Activated CD4-positive, alpha-beta T cell treated with anti-CD3 and anti-CD28 coated beads for 4 hours (primary cell): ENCODE measurements at places on chromosomes 1 and 21.

DNA sequence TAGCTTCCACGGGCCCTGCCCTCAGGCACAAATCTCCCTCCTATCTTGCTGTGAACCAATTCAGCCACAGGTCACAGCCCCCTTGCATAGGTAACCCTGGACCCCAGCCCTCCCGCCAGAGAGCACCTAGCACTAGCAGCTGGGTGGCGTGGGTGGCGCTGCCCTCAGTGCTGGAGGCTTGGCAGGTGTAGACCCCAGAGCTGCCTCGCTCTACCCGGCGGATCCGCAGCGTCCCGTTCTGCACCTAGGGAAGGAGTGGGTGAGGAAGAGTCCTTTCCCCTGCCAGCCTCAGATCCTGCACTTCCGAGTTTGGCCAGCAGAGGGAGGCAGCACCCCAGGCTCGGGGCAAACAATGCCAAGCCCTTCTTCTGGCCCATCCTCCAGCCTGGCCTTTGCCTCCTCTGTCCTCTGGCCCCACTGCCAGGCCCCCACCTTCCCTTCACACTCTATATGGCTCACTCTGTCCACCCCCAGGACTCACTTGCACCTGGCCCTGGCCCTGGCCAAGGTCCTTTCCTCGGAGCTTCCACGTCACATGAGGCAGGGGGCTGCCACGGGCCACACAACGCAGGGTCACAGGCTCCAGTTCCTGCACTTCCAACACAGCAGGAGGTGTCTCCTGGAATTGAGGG lies 9.0 kb downstream of the IGSF9 start:
- peak; percentile 89 for DNase-seq

- DNase-seq = no peak
Observed at GRCh38 chr1:212710566-212710965, 10.9 kb upstream of the BATF3 start.

GRCh38 chr1:36740446-36740845 lies 257.7 kb upstream of the CSF3R start:
- no peak for DNase-seq

DNA sequence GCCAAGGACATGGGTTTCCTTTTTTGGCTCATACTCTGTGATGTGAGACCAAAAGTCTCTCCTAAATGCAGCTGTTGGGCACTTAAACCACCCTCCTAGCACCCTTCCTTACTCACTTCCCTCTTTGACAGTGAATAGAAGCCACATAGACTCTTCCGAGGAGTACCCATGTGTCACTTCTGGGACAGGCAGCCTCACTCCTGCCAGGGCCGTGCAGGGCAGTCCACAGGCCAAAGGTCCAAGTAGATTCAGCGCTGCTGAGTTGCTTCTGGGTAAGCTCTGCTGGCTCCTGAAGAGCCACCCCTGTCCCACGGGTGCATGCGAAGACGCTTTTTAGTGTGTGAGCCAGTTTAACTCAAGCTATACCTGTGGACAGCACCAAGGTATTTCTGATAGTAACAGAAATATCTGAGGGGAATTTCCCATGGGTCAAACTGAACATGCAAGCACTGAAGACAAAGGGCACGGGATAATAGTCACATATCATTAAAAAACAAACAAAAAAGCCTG lies 36.8 kb upstream of the BMP8B start:
- no peak for DNase-seq

- DNase-seq = no peak
Observed at GRCh38 chr1:212531796-212532195, 76.8 kb upstream of the ATF3 start.
